Breast epithelium (tissue), 4 donors: ENCODE measurements at places on chromosomes 1 and 21. TPM values are rescaled to one million over a fixed set of nuclear protein-coding genes. Genes with fewer than 3 reads are reported as not detected.
A peak's percentile ranks its signal among the peaks of the same experiment; 100 is the strongest.

Gene GPR153
- 5.4 TPM for total RNA-seq

Gene OR2L5
- 0.66 TPM for total RNA-seq

Gene HPCA
- 2.0 TPM for total RNA-seq

Gene NGF
- total RNA-seq = 3.4 TPM

Gene ENAH
- total RNA-seq = 36.2 TPM

Gene MCOLN2
- total RNA-seq = 1.6 TPM

Gene PRAMEF1
- not detected for total RNA-seq

Gene C8B
- not detected for total RNA-seq

Gene ZNF669
- total RNA-seq = 5.9 TPM

Gene LCE1A
- not detected for total RNA-seq

Gene CRYAA
- not detected for total RNA-seq

DNA sequence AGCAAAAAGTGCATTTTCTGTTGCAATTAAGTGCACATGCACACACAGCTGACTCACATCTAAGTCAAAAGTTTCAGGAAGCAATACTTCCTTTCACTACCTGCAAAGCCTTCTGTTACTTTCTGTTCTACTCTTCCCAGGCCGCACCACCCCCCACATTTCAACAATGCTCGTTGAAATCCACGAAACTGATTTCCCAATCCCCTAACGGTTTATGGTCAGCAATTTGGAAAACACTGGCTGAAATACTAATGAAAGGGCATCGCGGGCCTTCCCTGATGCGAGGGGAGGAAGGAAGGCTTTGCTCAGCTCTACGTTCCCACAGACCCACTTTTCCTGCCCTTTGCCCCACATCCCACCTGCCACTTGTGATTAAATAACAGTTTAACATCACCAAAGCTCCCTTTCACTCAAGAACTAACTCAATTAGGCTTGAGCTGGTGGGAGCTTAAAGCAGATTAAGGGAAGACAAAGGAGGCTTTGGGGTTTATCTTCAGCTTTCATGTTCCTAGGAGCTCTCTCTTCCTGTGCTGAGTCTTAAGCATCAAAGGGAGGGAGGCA, 243.2 kb upstream of the RAB4A start:
- H3K4me1 ChIP-seq = no peaks in the 10 kb centered on the region
- no peak for DNase-seq
- H3K36me3 ChIP-seq = no peaks in the 10 kb centered on the region
- peak overlapping the region; percentile 44 for H3K27ac ChIP-seq
- no peaks in the 10 kb centered on the region for H3K27me3 ChIP-seq

DNA sequence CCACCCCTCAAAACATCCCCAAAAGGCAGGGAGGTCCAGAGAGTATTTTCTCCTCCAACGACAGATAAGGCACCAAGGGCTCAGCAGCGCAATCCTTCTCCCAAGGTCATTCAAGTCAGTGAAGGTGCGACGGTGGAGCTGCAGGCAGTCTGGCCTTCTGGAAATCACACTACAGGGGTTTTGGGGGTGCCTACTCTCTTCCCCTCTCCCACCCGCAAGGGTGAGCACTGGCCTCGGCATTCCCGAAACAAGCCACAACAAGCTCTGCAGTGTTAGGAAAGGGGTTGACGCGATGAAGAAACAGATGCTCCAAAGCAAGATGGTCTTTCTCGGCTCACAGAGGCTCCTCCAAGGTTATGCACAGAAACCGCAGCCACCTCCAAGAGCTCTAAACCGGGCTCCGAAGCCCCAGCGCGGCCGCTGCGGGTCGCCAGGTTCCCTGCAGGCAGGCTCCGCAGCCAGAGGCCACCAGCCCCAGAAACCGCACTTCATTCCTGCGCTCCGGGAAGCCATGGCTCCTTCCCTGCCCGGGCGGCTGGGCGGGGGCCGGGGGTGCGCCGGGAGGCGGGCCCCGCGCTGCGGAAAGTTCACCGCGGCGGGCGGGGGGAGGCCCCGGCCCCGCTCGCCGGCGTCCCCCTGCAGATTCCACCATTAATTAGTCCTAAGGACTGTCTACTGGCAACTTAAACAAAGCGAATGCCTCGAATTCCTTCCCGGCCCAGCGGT, 1.1 kb downstream of the LUZP1 start:
- peak overlapping the region; percentile 88 for H3K4me3 ChIP-seq
- peaks cover 2% of the 10 kb centered on the region for H3K4me1 ChIP-seq
- DNase-seq = peak; percentile 43

- H3K4me1 ChIP-seq = no peaks in the 10 kb centered on the region
- no peaks in the 10 kb centered on the region for H3K27me3 ChIP-seq
- no peak for DNase-seq
- H3K36me3 ChIP-seq = no peaks in the 10 kb centered on the region
- H3K4me3 ChIP-seq = no peak overlapping the region
Measured at GRCh38 chr21:36917471-36918158, 48.9 kb downstream of the HLCS start.

DNA sequence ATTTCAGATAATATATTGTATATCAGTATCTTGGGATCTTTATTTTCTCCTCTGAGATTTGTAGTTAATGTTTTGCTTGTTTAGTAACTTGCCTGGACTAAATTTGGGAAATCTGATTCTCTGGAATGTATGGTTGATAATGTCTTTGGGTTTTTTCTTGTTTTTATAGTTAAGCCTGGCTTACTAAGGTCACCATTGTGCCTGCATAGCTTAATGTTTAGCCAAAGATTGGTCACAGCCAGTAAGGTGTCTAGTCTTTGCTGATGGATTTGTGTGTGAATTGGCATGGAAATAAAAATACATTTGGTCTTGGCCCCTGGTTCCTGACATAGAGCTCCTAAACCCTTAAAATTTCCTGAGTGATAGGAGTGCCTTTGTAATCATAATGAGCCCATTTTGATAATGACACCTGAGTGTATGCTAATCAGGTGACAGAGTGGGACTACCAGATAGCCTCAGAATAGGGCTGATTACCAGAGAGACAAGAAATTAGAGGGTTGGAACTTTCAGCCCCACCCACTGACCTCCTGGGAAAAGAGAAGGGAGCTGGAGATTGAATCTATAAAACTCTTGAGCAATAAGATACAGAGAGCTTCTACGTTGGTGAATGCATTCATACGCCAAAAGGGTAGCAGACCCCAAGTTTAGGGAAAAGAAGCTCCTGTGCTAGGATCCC, 47.9 kb upstream of the NUF2 start:
- no peak for DNase-seq
- no peak overlapping the region for H3K27ac ChIP-seq
- H3K4me1 ChIP-seq = no peaks in the 10 kb centered on the region
- H3K36me3 ChIP-seq = no peaks in the 10 kb centered on the region
- H3K27me3 ChIP-seq = no peaks in the 10 kb centered on the region

- no peaks in the 10 kb centered on the region for H3K4me1 ChIP-seq
- DNase-seq = peak; percentile 36
- no peaks in the 10 kb centered on the region for H3K36me3 ChIP-seq
- no peaks in the 10 kb centered on the region for H3K27me3 ChIP-seq
- no peak overlapping the region for H3K4me3 ChIP-seq
- H3K27ac ChIP-seq = no peak overlapping the region
Measured at GRCh38 chr1:53369034-53369750, 41.3 kb upstream of the LRP8 start.

- H3K36me3 ChIP-seq = no peaks in the 10 kb centered on the region
- no peak overlapping the region for H3K27ac ChIP-seq
- no peaks in the 10 kb centered on the region for H3K4me1 ChIP-seq
- H3K27me3 ChIP-seq = no peaks in the 10 kb centered on the region
- H3K4me3 ChIP-seq = no peak overlapping the region
Measured at GRCh38 chr1:96072021-96072420, 649.6 kb upstream of the PTBP2 start.

- DNase-seq = no peak
- H3K27ac ChIP-seq = no peak overlapping the region
- no peaks in the 10 kb centered on the region for H3K36me3 ChIP-seq
- H3K4me1 ChIP-seq = no peaks in the 10 kb centered on the region
Measured at GRCh38 chr1:24696041-24696755, 49.0 kb upstream of the CLIC4 start.

- H3K4me3 ChIP-seq = peak overlapping the region; percentile 26
- no peaks in the 10 kb centered on the region for H3K27me3 ChIP-seq
- no peak for DNase-seq
Measured at GRCh38 chr21:41727784-41728763, 38.8 kb downstream of the RIPK4 start.

DNA sequence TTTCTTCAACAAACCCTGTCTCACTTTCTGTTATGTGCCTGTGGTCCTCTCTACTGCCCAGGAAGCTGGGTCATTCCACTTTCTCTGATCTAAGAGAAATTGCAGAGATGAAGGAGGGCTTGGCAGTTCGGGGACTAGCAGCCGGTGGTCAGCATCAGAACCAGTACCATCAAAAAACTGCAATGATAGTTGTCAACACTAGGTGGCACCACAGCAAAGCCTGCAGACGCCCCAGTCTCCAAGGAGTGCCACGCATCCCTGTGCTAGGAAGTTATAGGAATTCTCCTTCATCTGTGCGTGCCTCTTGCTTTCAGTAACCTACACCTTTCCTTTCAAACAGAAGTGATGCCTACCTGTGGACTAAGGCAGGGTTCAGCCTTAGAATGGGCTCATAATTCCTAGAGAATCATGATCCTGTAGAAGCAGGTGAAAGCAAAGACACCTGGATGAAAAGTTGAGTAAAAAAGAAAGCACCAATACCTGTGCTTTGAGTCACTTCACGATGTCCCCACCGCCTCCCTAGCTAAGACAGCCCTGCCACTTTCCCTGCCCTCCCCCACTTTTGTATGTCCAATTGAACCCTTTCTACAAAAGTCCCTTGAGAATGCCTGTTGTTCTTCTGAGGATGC, 129.2 kb downstream of the ADAMTS1 start:
- H3K27ac ChIP-seq = no peak overlapping the region
- no peak overlapping the region for H3K4me3 ChIP-seq
- H3K4me1 ChIP-seq = no peaks in the 10 kb centered on the region
- H3K27me3 ChIP-seq = no peaks in the 10 kb centered on the region
- no peaks in the 10 kb centered on the region for H3K36me3 ChIP-seq

GRCh38 chr1:170510163-170510562, 21.8 kb upstream of the GORAB start:
- H3K27ac ChIP-seq = no peak overlapping the region
- H3K27me3 ChIP-seq = no peaks in the 10 kb centered on the region
- DNase-seq = no peak
- no peaks in the 10 kb centered on the region for H3K4me1 ChIP-seq
- no peak overlapping the region for H3K4me3 ChIP-seq

- no peaks in the 10 kb centered on the region for H3K27me3 ChIP-seq
- H3K4me1 ChIP-seq = no peaks in the 10 kb centered on the region
- no peak for DNase-seq
- no peak overlapping the region for H3K27ac ChIP-seq
Measured at GRCh38 chr21:15686506-15686905, 43.3 kb upstream of the USP25 start.

DNA sequence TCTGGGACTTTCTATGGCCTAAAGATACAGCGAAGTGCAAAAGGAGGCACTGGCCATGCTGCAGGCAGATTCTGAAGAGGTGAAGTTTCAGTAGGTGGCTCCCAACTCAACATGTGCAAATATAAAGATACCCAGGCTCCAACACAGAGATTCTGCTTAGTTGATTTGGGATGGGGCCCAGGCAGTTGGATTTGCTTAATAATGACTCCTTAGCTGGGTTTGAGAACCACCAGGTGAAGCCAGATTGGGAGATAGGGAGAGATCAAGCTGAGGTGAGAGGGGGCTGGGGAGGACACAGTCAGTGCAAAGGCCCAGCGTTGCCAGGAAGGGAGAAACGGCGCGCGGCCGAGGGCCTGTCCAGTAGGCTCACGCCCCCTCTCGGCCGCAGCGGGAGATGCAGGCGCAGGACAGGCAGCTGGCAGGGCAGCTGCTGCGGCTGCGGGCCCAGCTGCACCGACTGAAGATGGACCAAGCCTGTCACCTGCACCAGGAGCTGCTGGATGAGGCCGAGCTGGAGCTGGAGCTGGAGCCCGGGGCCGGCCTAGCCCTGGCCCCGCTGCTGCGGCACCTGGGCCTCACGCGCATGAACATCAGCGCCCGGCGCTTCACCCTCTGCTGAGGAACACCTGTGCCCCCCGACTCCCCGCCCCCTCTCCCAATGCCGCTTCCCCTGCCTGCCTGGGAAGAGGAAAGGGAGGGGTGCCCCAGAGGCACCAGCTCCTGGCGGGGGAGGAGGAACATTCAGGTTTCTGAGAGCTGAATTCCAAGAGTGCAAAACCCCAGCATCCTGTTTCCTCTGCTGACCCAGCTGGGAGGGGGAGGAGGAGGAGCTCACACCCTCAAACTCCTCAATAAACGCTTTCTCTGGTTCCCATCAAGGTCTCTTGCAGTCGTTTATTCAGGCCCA, 1.2 kb downstream of the FAM167B start:
- peak overlapping the region; percentile 87 for H3K27ac ChIP-seq
- peaks cover 3% of the 10 kb centered on the region for H3K4me1 ChIP-seq
- no peaks in the 10 kb centered on the region for H3K27me3 ChIP-seq
- H3K4me3 ChIP-seq = peak overlapping the region; percentile 45
- H3K36me3 ChIP-seq = no peaks in the 10 kb centered on the region

DNA sequence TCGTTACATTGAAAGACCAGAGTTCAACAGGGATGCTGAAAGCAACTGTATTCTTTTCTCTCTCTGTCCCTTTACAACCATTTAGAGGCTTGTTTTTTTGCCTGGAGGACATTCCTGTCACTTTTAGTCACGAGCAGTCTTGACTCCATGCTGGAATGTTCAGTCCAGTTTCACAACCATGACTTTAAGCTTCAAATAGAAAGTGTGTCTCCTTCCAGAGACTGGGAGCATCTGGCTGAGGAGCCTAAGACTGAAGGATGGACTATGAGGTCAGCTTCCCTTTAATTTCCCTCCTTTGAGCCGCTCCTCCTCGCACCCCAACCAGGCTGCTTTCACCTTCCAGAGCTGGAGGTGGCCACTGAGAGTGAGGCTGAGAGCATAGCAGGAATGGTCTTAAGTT, 10.5 kb upstream of the RYR2 start:
- H3K4me1 ChIP-seq = no peaks in the 10 kb centered on the region
- H3K27me3 ChIP-seq = peaks cover 7% of the 10 kb centered on the region
- H3K27ac ChIP-seq = no peak overlapping the region

- DNase-seq = no peak
- H3K4me3 ChIP-seq = no peak overlapping the region
- no peaks in the 10 kb centered on the region for H3K36me3 ChIP-seq
- H3K27ac ChIP-seq = no peak overlapping the region
- H3K4me1 ChIP-seq = no peaks in the 10 kb centered on the region
Measured at GRCh38 chr1:211942583-211942982, 92.8 kb downstream of the INTS7 start.

DNA sequence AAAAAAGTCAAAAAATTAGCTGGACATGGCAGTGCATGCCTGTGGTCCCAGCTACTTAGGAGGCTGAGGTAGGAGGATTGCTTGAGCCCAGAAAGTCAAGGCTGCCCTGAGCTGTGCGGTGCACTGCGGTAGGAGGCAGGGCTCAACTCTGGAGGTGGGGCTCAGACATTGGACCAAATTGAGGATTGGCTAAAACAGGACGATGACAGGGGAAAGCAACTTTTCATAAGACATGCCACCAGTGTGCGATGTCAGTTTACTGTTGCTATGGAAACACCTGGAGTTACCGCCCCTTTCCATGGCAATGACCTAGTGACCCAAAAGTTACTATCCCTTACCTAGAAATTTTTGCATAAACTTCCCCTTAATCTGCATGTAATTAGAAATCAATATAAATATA, 85.3 kb downstream of the DISP3 start:
- DNase-seq = no peak
- no peak overlapping the region for H3K27ac ChIP-seq
- H3K36me3 ChIP-seq = no peaks in the 10 kb centered on the region
